Midbrain (tissue), 1 donor: ENCODE measurements at places on chromosomes 1 and 21.

- no peak for DNase-seq
Measured at GRCh38 chr21:28738420-28738704, 254.3 kb downstream of the LTN1 start.

DNA sequence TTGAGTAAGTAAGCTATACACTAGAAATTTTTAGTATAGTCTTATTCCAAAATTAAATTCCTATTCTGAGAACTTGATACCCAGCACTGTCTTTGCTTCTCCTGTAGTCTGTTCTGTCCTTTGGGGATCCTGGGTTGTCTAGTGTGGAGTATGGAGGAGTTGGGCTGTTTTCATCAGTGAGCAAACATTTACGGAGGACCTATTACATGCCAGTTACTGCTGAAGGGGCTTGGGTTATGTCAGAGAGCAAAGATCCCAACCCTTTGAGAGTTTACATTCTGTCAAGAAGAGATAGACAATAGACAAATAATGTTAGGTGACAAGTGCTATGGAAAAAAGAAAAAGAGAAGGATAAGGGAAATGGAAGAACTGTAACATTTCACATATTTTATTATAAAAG, 9.0 kb downstream of the TRAPPC10 start:
- DNase-seq: no peak

DNA sequence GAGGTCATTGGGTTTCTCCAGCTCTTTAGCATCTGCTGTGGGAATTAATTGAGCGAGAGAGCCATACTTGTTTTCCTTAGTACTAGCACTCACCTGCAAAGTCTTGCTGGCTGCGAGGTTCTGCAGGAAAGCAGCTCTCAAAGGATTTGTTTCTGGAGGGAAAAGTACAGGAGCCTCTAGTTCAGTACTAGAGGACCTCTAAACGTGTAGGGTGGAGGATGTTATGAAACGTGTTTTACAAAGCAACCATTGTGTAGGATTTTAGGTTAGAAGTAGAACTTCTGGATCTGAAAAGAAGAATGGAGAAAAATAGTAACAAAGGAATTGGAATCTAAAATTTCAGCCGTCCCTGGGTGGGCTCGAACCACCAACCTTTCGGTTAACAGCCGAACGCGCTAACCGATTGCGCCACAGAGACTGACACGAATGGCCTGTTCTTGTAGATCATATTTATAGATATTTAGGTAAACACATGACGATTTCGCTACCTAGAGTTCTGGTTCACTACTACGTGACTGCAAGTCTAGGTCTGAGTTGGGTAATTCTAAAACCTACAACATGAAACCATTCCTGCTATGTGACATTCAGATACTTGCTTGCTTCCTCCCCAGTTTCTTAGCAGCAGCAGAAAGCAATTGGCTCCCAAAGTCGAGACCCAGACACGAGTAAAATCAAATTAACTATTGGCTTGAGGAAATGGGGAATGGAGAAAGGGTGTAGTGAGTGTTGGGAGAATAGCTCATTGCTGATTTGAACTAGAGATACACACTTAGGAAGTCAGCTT, 60.2 kb upstream of the CFAP126 start:
- DNase-seq: no peak

DNA sequence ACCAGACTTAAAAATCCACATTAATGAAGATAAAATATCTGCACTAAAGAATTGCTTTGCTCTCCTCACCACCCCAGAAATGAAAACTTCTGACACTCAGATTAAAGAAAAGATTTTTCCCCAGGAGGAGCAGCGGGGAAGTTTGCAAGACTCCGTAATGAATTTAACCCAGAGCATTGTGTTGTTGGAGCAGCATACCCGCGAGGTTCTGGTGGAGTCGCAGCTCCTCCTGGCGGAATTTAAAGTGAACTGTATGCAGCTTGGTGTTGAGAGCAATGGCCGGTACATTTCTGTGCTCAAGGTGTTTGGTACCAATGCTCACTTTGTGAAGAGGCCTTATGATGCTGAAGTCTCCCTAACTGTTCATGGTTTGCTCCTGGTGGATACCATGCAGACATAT, 46.4 kb downstream of the VPS13D start:
- DNase-seq: no peak

DNA sequence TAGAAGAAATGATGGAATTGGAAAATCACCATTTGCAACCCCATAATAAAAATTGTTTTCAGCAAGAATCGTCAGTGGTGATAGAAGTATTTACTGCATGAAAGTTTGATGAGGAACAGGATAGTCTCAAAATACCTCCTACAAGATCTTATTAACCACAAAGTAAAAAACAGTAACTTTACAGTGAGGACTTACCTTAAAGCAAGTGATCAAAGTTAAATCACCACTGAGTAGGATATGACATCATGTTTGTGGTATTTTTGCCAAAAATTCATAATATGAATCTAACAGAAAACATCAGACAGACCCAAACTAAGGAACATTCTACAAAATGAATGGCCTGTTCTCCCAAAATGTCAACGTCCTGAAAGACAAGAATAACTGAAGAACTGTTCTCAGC, 19.9 kb downstream of the ALDH9A1 start:
- DNase-seq: no peak

DNA sequence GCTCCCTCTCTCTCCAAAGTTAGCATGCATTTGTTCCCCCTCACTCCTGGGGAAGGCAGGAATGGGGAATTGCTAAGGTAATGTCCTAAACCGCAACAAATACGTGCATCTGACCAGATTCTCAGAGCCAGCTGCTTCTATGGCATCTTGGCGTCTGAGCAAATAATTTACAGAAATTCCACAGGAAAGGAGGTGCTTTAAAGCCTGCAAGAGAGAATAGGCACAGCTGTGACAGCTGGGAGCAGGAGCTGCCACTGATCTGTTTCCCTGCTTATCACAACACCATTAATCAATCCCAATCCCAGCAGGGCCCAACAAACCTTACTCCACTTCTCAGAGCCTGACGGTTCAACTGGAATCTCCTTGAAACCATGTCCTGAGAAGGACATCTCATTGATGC, 83.5 kb upstream of the ZNF281 start:
- no peak for DNase-seq

- DNase-seq: no peak
Measured at GRCh38 chr1:113868387-113869083, 3.0 kb downstream of the PTPN22 start.

DNA sequence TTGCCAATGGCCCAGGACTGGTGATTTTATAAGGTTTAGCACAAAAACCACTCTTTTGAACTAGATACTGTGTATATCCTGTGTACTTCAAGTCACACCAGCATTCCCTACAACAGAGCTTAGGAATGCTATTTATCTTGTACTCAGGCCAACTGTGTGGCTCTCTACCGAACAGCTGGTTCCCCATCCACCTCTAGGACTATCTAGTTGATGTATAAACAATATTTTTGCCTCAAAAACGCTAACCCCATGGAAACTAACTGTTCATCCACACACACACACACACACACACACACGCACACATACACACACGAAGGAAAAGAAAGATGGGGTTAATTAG, 28.7 kb upstream of the SLC45A3 start:
- no peak for DNase-seq
